ENCODE measurements at places on chromosomes 12 and 14. TPM values are rescaled to one million over a fixed set of nuclear protein-coding genes. Genes with fewer than 3 reads are reported as not detected.

IAPP gene
- total RNA-seq, result not detected

GLI1 gene
- 0.05 TPM for total RNA-seq

SSTR1 gene
- total RNA-seq, result not detected

MMP19 gene
- 1.2 TPM for total RNA-seq

ARHGAP9 gene
- not detected for total RNA-seq

VRTN gene
- total RNA-seq, result not detected

BDKRB2 gene
- total RNA-seq, result 3.9 TPM

PPP1R12A gene
- 33.8 TPM for total RNA-seq

ZC2HC1C gene
- total RNA-seq, result 0.56 TPM

MFAP5 gene
- total RNA-seq, result 15.3 TPM

CCDC197 gene
- total RNA-seq, result not detected

CKB gene
- total RNA-seq, result 267 TPM

HECTD4 gene
- total RNA-seq, result 8.6 TPM

CCDC38 gene
- total RNA-seq, result not detected

PTCSC3 gene
- not detected for total RNA-seq

GOLT1B gene
- total RNA-seq, result 24.5 TPM

FITM1 gene
- not detected for total RNA-seq

SRRM4 gene
- total RNA-seq, result not detected

NUP37 gene
- total RNA-seq, result 39.7 TPM

DIO2 gene
- total RNA-seq, result not detected

HPD gene
- not detected for total RNA-seq

RGS6 gene
- total RNA-seq, result not detected

TMPO gene
- 82.9 TPM for total RNA-seq

SAMD15 gene
- 0.35 TPM for total RNA-seq

CMA1 gene
- not detected for total RNA-seq
